ENCODE measurements at places on chromosomes 2 and 18. TPM values are rescaled to one million over a fixed set of nuclear protein-coding genes. Genes with fewer than 3 reads are reported as not detected.

GRCh38 chr2:164205347-164205746, 415.9 kb downstream of the GRB14 start:
- no peaks in the 10 kb centered on the region for H3K4me1 ChIP-seq
- no peak overlapping the region for H3K27ac ChIP-seq
- no peak overlapping the region for H3K4me3 ChIP-seq
- H3K36me3 ChIP-seq = no peaks in the 10 kb centered on the region
- no peaks in the 10 kb centered on the region for H3K27me3 ChIP-seq

MYO5B gene
- total RNA-seq = 132 TPM

HOXD10 gene
- total RNA-seq = 0.32 TPM

PRR30 gene
- total RNA-seq = not detected

CFAP221 gene
- total RNA-seq = not detected

XDH gene
- 18.4 TPM for total RNA-seq

Data from colonic mucosa (tissue), 4 donors.